ENCODE measurements at places on chromosomes 2 and 18. TPM values are rescaled to one million over a fixed set of nuclear protein-coding genes. Genes with fewer than 3 reads are reported as not detected.
A peak's percentile ranks its signal among the peaks of the same experiment; 100 is the strongest.

DNA sequence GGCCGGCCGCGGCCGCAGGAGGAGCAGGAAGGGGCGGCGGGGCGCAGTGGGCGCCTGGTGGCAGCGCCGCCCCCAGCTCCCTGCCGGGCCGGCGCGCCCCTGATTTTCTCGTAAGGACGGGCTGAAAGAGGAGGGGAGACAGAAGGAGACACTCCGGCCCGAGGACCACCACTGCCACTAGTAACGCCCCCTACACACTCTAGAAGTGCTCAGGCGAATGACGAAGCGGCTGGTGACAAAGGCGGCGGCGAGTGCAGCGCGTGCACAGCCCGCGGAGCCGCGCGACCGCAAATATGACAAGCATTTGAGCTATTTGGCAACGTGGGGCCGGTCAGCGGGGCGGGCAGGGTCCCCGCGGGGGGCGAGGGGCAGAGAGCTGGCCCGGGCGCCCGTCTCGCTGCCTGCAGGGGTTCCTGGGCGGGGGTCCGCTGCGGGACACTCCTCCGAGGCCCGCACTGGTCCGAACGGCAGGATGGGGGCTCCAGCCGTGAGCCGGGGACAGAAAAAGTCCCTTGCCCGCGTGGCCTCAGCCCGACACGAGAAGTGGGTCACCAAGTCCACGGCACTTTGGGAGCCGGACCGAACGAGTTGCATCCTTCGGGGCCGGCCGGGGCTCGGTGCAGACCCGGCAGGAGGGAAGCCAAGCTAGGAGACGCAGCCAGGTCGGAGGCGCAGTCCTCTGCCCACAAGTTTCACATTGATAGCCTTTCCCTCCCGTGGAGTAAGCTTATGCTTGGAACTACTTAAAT lies 524 bp upstream of the SERTAD2 start:
- DNase-seq, result peak; percentile 88

GRCh38 chr18:48548011-48548771 lies 9.4 kb downstream of the CTIF start:
- DNase-seq, result peak; percentile 91

- no peak for DNase-seq
Measured at GRCh38 chr2:204218040-204218439, 281.5 kb downstream of the ICOS start.

- no peak for DNase-seq
Measured at GRCh38 chr2:138676619-138677021, 103.6 kb downstream of the NXPH2 start.

GRCh38 chr2:111054791-111055691 lies 65.7 kb upstream of the BCL2L11 start:
- no peak for DNase-seq

GRCh38 chr2:155372969-155373368 lies 674.5 kb downstream of the KCNJ3 start:
- DNase-seq, result peak; percentile 14

- no peak for DNase-seq
Measured at GRCh38 chr2:229169751-229170150, 101.3 kb downstream of the PID1 start.

DNA sequence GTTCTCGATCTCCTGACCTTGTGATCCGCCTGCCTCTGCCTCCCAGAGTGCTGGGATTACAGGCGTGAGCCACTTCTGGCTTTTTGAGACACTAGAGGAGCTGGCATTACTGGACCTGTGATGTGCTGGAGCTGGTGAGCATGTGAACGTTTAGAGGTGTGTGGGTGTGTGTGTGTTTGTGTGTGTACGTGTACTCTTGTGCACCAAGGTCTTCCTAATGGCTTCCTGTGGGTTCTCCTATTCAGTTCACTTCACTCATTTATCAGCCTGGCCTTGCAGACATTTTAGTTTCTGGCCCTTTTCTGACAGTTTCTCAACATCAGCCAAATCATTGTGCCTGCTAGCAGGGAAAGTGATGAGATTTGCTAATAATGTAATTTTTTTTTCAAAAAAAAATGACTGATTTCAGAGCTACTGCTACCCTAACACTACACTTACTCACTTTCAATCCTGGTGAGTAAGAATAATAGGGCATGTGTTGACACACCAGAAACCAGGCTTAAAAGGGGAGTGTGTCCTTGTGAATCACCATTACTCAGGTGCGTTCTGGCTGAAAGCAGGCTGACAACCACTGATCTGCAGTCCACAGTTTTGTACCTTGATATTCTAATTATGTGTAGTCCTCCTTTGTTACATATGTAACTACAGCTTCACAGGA lies 41.0 kb upstream of the ACTR3 start:
- DNase-seq, result peak; percentile 58

DNA sequence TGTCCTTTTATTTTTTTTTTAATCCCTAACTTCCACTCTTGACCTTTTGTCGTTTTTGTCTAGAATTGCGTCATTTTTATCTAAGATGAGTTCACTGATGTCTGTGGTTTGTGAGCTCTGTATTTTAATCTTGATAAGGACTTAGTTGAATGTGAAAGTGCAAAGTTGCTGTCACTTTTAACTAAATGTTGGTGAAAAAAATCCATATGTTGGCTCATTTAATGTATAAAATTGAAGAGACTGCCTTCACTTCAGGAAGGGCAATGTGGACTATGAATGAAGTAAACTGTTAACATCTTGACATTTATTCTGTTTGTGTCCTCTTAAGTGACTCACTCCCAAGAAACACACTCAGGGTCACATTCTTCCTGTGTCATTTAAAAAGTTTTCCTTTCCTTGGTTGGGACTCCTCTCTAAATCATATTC lies 256.6 kb upstream of the RASGRP3 start:
- DNase-seq, result peak; percentile 79

GRCh38 chr2:225056330-225057073 lies 14.2 kb upstream of the DOCK10 start:
- DNase-seq, result peak; percentile 25

GRCh38 chr2:107308835-107309234 lies 422.9 kb upstream of the ST6GAL2 start:
- DNase-seq, result no peak

- no peak for DNase-seq
Measured at GRCh38 chr2:3488061-3488531, 31.2 kb downstream of the ADI1 start.

DNA sequence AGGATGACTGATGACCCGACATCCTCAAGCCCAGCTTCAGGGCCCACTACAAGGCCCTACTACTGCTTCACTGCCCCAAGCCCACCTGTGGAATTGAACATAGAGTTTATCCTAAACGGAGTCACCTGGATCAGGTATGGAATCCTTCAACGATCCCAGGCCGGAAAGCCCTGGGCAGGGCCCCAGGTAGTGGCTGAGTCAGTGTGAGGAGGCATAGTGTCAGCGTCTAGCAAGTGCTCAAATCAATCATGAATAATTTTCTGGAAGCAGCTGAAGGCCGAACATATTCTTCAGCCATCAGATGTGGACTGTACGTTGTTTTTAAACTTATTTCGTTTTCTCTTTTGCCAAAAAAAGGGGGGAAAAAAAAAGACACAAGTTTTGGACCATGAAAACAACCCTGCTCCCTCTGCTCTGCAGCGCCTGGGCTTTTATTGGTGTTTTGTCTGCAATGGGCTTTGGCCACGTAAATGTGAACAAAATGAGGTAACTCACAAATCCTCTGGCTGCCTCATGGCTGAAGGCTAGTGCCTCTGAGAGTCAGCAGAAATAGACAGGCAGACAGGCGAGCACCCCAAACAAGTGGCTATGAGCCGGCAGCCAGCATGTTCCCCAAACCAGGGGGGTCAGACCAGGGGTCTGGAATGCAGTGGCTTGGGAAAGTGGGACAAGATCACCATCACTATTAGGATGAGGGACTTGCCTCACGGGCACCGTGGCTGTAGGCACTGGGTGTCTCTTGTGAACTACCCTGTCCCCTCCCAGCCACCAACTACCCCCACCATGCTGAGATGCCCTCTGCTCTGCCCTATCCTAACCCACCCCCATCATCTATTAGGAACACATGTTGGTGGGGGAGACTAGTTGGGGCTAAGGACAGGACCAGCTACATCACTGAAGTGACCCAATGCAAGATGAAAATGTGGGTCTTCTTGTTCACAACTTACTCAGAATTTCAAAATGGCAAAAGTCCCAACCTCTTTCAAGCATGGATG lies 51.4 kb downstream of the TTC32 start:
- DNase-seq, result no peak

DNA sequence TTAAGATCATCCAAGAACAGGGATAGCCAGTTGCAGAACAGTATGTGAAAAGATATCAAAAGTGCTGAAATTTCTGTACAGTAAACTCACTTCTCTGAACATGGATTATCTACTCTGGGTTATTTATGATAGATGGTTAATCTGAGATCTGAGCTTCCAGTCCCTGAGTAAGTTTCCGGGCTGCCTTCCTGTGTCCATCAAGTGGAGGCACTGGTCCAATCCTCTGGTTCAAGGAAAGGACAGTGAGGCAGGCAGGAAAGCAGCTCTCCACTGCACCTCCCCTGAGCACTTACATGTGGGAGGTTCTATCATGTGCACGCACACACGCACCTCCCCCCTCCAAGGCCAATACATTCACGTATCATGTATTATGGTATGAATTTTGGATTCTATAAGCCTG lies 32.5 kb downstream of the GPR45 start:
- no peak for DNase-seq

GRCh38 chr2:121152861-121153260 lies 132.1 kb downstream of the TFCP2L1 start:
- DNase-seq, result no peak

DNA sequence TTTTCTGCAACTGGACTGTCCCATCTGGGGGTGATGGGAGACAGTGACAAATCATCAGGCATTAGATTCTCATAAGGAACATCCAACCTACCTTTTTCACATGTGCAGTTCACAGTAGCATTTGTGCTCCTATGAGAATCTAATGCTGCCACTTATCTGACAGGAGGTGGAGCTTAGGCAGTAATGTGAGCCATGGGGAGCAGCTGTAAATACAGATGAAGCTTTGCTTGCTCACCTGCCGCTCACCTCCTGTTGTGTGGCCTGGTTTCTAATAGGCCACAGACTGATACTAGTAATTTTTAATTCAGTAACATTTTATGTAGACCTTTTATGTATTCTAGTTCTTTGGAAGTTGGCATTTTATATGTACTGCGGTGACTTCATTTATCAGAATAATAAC lies 180.1 kb upstream of the SPOPL start:
- no peak for DNase-seq

DNA sequence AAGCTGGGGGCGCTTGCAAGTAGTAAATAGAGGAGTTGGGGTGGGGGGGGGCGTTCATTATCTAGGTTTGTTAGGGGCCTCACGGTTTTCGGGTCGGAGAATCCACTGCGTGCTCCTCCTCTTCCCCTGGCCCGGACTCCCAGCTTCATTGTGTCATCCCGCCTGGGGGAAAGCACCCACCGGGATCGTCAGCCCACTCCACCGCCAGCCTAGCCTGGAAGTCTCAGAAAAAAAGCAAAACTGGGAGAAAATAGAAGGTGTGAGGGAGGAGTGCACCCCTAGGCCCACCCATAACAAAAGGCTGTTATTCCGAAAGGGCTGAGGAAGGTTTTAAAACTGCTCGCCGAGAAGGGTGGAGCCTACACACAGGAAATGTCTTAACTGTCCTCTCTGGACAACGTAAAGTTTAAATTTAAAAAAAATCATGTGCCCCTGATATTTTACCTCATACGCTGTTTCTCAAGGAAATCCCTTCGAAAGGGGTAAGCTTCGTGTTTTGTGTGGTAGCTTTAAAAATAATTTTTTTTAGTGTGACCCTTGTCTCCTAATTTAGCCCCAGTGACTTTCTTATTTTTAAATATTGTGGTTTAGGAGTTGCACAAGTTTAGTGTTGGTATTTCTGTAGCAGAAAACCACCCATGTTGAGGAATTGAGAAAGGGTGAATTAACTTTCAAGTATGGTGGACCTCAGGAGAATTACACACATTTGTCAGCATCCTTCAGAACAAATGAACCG lies 104.2 kb downstream of the SPTBN1 start:
- peak; percentile 81 for DNase-seq

GRCh38 chr2:195570329-195570728 lies 86.7 kb upstream of the SLC39A10 start:
- no peak for DNase-seq

DNA sequence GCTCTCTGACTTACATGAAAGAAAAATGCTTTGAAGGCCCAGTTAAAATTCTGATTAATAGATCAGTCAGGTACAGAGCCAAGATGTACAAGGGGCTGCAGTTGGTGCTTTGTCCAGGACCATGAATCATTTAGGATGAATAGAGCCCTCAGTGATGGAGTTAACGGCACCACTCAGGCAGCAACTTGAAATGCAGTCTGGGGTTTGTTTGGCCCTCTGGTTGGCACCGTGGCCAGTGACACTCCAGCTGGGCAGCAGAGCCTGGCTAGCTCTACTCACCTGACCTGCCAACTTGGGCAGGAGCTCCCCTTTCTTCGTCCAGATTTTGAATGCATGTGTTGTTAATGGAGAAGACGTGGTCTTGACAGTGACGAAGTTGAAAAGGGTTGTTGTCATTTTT lies 493.0 kb upstream of the ACVR2A start:
- DNase-seq, result no peak

Gene NAT8
- total RNA-seq, result not detected

Gene HAAO
- total RNA-seq, result 2.8 TPM

Gene CPO
- under 0.01 TPM for total RNA-seq

Gene PROM2
- 0.26 TPM for total RNA-seq

Gene TUBB8B
- total RNA-seq, result not detected

Gene RGPD8
- total RNA-seq, result 9.5 TPM

All from fibroblast of lung (primary cell).